ENCODE measurements at places on chromosomes 2 and 18. TPM values are rescaled to one million over a fixed set of nuclear protein-coding genes. Genes with fewer than 3 reads are reported as not detected.

SLC38A11 gene
- 0.42 TPM for total RNA-seq

DNA sequence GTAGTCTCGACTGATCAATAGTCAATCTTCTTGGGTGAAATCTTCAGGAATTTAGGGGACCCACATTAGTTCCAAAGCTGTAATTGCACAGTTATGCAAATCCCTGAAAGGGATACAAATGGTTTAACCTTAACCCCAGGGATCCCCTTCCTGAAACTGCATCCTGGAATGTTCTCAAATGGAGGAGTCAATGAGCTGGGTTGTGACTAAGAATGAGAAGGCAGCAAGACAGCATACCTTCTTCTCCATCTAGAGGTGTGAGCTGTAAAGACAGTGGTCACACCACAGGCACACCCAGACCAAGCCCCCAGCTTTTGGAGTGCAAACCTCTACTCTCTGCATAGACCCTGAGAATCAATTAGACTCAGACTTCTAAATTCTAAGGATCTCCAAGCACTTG lies 164.7 kb upstream of the MEIS1 start:
- DNase-seq = no peak

DNA sequence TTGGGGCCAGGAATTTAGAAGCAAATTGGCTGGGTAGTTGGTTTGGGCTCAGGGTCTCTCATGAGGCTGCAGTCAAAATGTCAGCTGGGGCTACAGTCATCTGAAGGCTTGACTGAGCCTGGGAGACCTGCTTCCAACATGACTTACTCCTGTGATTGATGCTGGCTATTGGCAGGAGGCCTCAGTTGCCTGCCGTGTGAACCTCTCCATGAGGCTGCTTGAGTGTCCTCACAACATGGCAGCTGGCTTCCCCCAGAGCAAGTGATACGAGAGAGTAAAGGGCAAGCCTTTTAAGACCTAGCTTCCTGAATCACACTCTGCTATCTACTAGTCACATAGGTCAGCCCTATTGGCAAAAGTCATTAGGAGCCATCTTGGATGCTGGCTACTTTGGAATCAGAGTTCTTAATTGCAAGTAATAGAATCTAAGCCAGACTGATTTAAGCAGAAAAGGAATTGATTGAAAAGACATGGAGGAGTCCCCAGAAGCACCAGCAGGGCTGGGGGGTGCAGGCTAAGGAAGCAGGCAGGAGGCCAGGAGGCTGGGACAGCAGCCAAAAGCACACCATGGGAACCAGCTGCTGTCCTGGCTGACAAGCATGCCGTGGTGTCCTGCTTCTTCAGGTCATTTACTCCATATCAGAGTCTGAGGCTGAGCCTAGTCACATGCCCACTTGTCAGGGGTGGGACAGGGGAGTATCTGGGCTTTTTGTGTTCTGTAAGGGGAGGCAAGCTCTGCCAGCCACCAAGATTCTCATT lies 7.8 kb upstream of the GIGYF2 start:
- DNase-seq = no peak

DNA sequence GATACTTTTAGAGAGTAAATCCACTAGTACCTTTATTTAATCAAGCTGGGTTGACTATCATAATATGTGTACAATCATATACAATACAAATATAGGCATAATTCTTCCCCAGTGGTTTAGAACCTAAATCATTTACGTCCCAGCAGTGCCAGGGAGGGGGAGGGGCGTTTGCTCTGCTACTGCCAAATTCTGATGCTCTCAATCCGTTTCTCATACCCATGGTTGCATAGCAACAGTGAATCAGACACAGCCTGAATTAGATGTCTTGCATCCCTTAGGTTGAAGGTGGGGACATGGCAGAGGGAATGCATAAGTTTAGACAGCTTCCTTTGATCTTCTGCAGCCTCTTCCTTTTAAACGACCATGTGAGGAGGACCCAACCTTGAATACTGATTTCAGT lies 135.4 kb downstream of the ABCA12 start:
- DNase-seq = no peak

All from left cardiac atrium (tissue), 4 donors.